ENCODE measurements at places on chromosomes 1 and 21.

GRCh38 chr21:24115141-24115540 lies 1492.1 kb downstream of the MRPL39 start:
- DNase-seq, result no peak

DNA sequence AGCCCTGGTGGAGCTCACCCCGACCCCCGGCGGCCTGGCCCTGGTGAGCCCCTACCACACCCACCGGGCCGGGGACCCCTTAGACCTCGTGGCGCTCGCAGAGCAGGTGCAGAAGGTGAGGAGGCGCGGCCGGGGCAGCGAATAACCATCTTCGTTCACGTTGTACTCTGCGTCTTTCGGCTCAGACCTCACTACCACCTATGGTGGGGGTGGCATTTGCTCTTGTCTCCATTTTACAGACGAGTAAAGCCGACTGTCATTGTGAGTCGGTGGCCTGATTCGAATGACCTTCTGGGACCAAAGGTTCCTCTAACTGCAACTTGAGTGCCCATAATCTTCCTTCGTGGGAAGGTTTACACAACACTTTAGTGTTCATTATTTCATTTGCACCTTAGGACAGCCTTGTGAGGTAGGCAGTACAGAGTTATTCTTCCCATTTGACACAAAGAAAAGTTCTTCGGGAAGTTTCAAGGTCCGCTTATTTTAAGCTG lies 506 bp downstream of the C1orf50 start:
- no peak for DNase-seq

- DNase-seq, result no peak
These were observed 13.7 kb downstream of the SELL start for GRCh38 chr1:169697755-169698154.

- no peak for DNase-seq
These were observed 2.8 kb downstream of the CERS2 start for GRCh38 chr1:150971583-150972416.

DNA sequence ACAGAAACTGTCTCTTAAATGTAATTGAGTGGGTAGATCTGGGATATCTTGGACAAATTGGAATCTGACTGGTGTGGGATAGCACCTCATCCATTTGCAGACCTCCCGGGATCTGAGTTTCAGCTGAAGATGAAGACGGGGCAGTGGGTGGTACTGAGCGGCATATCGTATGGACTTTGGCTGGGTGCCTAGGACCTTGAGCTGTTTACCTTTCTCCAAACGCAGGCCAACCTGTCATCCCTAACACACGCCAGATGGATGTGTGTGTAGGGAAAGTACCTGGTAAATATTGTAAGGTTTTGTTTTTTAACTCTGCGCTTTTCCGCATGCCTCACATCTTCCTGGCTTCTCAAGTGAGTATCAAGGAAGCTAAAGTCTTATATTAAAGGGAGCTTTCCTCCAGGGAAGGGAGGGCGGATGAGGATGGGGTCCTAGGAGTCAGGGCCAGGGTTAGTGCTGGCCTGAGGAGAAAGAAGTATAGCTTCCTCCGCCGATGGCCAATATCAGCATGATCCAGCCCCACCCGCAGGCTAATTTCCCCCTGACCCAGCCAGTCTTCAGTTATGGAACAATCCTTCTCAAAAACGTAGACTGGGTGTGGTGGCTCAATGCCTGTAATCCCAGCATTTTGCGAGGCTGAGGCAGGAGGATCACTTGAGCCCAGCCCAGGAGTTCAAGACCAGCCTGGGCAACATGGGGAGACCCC lies 26.2 kb downstream of the ATP8B2 start:
- DNase-seq, result no peak

- DNase-seq, result no peak
These were observed 79.4 kb downstream of the ITPKB start for GRCh38 chr1:226659641-226660040.

- no peak for DNase-seq
These were observed 68.0 kb upstream of the PTCH2 start for GRCh38 chr1:44911026-44911425.
